ENCODE measurements at places on chromosomes 2 and 18.

DNA sequence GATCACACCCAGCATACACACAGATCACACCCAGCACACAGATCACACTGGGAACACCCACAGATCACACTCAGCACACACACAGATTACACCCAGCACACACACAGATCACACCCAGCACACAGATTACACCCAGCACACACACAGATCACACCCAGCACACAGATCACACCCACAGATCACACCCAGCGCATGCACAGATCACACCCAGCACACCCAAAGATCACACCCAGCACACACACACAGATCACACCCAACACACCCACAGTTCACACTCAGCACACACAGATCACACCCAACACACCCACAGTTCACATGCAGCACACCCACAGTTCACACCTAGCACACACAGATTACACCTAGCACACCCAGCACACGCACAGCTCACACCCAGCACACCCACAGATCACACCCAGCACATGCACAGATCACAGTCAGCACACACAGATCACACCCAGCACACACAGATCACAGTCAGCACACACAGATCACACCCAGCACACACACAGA lies 117.6 kb downstream of the DYSF start:
- no peak for DNase-seq

- DNase-seq = no peak
Measured at GRCh38 chr18:46953195-46953594, 35.8 kb downstream of the KATNAL2 start.

DNA sequence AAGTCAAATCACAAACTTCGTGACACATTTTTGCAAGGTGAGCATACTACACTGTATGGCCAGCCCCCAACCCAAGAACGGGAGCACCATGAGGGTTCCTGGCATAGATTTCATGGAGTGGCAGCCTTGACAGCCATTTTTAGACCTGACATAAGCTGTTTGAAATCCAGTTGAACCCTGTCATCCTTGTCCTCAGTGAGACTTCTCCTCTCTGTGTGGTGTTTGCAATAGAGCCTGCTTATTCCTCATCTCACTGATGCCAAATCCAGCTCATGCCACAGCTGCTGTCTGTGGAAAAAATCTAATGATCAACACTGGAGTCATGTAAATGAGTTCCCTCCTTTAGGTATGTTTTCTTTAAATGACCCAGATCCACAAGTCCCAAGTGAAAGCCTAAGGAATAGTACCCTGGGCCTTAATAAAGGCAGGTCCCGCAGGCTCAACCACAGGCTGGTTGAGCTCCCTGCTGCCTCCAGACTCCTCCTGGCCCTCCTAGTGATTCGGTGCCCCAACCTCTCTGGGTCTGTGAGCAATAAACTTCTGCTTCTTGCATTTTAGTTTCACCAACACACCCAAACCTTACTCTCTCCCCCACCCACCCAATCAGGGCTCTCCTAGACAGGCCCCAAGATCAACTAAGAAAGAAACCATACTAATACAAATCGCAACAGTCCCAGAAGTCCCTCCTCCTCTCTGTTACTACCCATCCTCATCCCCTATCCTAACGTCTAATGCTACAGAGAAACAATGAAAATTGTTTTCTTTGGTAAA lies 8.4 kb upstream of the CREG2 start:
- DNase-seq = no peak

- no peak for DNase-seq
Measured at GRCh38 chr18:7133181-7133580, 15.6 kb upstream of the LAMA1 start.

GRCh38 chr2:42823744-42824453 lies 31.5 kb upstream of the HAAO start:
- no peak for DNase-seq

GRCh38 chr2:203656522-203657287 lies 49.7 kb upstream of the CD28 start:
- DNase-seq = no peak

- no peak for DNase-seq
Measured at GRCh38 chr2:69013840-69014821, 1.2 kb downstream of the ANTXR1 start.

DNA sequence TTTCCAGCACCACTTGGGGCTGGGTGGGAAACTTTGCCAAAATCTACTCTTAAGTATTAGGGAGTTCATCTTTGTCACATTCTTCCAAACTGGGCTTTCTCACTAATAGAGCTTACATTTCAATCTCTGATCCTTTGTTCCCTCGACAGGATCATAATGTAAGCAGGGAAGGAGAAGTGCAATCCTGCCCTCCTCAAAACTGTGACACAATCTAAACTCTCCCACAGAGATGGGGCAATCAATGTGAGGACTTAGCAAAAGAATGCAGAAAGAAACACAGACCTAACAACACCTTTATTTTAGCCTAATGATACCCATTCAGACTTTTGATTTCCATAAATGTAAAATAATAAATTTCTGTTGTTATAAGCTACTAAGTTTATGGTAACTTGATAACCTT lies 40.8 kb downstream of the DSEL start:
- no peak for DNase-seq

- DNase-seq = no peak
Measured at GRCh38 chr2:17805166-17805565, 11.1 kb upstream of the MSGN1 start.

DNA sequence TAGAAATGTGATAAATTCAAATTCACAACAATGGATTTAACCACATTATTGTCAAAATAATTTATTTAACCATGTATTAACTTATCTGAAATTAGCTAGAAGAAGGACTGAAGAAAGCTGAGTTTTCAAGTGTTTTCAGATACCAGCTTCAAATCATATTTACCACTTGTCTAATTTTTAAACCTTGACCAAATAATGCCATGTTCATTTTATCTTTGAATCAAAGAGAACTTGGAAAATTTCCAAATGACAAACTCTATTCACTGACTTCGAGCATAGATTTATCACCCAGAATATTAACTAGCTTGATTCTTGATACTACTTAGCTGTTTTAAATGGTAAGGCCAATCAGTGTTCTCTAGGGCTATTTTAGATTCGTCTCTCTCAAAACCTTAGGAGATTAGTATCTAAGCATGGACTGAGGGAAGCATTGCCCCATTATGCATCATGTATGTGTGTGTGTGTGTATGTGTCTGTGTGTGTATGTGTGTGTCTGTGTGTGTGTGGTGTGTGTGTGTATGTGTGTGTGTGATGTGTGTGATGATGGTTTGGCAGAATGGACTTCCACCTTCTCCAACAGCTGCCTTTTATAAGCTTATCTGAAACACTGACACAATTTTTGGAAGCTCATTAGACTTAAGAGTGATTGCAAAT lies 667.5 kb upstream of the FANCL start:
- no peak for DNase-seq

- no peak for DNase-seq
Measured at GRCh38 chr2:174951745-174952144, 53.4 kb downstream of the CHN1 start.

DNA sequence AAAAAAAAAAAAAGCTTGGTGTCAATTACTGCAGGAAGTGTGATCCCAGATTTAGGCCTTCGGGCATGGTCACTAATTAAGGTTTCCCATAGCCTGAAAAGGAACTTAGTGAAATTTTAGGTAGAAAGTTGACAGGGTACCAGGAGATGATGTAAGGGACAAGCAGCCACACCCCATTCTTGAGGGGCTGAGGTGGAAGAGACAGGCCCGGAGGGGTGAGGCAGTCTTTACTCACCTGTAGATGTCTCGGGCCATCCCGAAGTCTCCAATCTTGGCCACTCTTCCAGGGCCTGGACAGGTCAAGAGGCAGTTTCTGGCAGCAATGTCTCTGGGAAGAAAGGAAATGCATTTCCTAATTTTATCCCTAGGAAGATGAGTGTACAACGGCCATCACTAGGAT lies 94.3 kb downstream of the CLIP4 start:
- DNase-seq = no peak

DNA sequence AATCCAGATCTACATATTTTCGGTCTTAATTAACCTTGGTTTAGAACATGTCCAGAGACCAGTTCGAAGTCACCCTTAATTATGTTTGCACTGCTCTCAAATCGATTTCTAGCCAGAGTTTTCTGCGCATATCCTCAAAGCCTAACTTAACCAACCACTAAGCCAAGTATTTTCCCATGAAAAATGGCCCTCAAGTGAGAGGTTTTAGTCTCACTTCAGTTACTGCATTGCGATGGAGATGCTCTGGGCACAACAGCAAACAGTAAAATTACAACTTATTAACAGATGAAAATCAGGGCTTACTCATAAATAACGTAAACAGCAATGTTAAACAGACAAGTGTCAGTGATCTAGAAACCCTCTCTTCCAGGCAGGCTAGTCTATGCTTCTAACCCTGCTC lies 4.5 kb downstream of the RTN4 start:
- no peak for DNase-seq

DNA sequence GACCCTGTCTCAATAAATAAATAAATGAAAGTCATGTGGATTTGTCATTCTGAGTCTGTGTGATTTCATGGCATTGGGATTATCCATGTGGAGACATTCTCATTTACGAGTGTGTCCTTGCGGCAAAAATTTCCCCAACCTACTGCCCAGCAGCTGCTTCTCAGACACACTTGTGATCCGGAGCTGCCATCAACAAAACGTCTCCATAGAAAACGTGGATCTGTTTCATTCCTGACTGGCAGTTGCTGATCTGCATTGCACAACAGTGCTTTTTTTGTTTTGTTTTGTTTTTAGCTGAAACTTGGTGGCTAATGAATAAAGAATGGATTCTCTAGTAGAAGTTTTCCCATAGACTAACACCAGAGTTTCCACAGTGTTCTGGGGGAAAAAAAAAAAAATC lies 74.7 kb downstream of the TGIF1 start:
- DNase-seq = no peak

GRCh38 chr18:64055019-64055418 lies 85.1 kb downstream of the SERPINB8 start:
- no peak for DNase-seq

DNA sequence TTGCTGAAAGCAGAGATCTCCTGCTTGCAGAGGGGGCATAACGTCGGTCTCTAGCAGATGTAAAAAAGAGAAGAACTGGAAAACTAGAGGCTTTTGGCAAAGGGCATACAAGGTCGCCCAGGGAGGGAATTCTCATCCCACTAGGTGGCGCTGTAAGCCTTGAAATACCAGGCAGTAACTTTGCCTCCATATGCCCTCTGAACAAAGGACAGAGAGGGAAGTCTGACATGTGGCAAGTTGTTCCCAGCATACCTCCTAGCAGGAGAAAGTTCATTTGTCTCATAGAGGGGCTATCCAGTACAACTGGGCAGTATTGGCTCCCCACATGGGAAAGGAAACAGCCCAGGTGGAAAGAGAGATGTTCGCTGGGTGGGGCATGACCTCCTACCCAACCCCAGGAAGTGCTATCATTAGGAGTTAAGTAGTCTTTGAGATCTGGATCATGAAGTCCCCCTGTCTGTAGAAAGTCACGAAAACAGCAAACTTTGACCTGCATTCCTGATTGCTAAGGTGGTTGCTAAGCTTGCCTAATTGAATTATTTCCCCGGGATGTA lies 39.9 kb downstream of the STK17B start:
- DNase-seq = peak; percentile 53

- DNase-seq = no peak
Measured at GRCh38 chr2:898319-898718, 52.3 kb upstream of the SNTG2 start.

GRCh38 chr2:235480614-235481013 lies 13.2 kb upstream of the AGAP1 start:
- no peak for DNase-seq

DNA sequence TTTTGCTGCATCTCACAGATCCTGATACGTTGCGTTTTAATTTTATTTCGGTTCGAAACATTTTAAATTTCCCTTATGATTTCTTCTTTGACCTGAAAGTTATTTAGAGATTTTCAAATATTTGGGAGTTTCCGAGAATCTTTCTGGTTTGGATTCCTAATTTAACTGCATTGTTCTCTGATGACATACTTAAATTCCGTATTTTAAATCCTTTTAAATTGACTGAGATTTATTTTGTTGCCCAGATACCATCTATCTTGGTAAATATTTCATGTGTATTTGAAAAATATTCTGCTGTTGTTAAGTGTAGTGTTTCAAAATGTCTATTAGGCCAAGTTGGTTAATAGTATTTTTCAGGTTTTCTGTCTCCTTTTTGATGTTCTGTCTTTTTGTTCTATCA lies 37.7 kb downstream of the MROH2A start:
- DNase-seq = no peak

GRCh38 chr2:29528371-29528770 lies 393.0 kb downstream of the ALK start:
- no peak for DNase-seq

- no peak for DNase-seq
Measured at GRCh38 chr2:1745171-1746023, 1.1 kb upstream of the PXDN start.

- no peak for DNase-seq
Measured at GRCh38 chr18:28168725-28169124, 8.2 kb downstream of the CDH2 start.

- no peak for DNase-seq
Measured at GRCh38 chr2:163554864-163555263, 180.9 kb downstream of the FIGN start.

GRCh38 chr2:212117926-212118325 lies 420.7 kb downstream of the ERBB4 start:
- no peak for DNase-seq

DNA sequence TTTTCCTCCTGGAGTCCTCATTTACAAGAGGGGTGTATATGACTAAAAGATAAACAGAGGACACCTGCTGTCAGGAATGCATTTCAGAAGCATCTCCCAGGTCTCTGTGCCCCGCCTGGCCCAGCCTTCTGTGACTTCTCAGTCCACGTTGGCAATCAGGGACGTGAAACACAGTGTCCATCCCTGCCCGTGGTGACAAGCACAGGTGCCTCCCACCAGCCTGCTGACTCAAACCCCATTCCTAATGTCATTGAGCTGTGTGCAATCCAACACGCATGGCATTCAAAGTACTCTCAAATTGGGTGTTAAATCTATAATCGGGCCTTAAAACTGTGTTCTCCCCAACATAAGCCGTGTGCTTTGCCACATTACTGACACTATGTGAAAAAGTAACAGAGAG lies 343.2 kb downstream of the EIPR1 start:
- DNase-seq = no peak

GRCh38 chr2:137838255-137839092 lies 125.8 kb upstream of the HNMT start:
- no peak for DNase-seq

DNA sequence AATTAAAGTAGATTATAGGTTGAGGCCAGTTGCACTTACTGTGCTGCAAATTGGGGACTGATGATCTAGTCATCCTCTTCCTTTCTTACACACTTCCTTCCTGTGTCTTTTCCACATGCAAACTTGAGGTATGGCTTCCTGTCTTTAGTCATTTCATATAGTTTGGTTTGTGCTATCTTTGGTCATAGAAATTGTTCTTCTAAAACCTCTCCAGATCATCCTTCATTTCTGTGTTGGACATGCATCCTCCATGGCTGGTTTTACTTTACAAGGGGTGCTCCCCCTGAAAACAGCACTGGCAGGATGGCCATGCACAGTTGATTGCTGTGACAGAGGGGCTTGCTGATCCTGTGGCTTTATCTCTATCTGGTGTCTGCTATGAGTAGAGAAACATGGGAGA lies 36.5 kb downstream of the MGAT5 start:
- no peak for DNase-seq
